ENCODE measurements at places on chromosomes 6 and 20. TPM values are rescaled to one million over a fixed set of nuclear protein-coding genes. Genes with fewer than 3 reads are reported as not detected.

- no peak for DNase-seq
Measured at GRCh38 chr20:31749223-31749622, 10.1 kb downstream of the TPX2 start.

DNA sequence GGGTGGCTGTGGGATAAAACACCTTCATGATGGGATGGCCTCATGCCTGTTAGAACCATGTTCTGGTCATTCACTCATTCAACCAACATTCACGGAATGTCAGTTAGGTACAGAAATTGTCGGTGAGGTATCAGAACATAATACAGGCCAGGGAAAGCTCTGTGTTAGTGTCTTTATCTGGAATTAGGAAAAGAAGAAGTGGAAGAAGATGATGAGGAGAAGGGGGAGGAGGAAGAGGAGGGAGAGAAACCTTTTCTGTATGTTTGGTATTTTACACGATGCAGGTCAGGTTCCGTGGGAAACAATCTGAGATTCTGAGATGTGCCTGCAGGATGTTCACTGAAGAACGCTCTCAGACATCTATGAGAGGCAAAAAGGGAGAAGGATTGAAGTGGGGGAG is 5.6 kb downstream of the ADTRP start:
- DNase-seq: no peak

DNA sequence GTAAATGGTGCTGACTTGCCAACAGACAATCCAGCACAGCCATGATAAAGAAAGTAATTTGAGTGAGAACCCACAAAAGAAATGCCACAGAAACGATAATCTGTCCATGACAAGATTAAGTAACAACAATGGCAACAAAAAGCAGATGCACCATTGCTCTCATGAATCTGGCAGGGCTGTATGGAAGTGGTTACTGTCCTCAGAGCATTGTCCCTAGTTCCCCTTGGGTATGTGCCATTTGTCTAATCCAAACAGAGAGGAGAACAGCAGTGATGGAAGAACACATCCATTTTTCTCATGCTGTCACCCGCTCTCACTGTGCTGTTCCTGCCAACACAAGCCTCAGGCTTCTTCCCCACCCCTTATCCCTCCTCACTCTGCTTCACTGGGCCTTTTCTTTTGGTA is 65.8 kb downstream of the REV3L start:
- no peak for DNase-seq

- DNase-seq: no peak
Measured at GRCh38 chr6:21118216-21118780, 475.3 kb upstream of the SOX4 start.

DNA sequence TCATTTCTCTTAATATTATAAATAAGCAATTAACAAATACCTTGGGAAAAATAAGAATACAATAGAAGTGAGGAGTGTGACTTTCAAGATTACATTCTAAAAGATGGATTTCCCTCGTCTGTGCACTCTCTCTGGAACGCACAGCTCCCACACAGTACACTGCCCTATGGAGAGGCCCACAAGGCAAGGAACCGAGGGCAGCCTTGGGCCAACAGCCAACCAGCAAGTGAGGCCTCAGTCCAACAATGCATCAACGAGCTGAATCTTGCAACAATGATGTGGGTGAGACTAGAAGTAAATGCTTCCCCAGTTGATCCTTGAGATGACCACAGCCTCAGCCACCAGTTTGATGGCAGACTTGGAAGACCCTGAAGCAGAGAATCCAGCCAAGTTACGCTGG is 34.5 kb upstream of the AVP start:
- no peak for DNase-seq

GRCh38 chr6:24883618-24884017 is 52.1 kb downstream of the RIPOR2 start:
- no peak for DNase-seq

GRCh38 chr6:53293691-53294090 is 55.1 kb downstream of the ELOVL5 start:
- no peak for DNase-seq

GRCh38 chr20:62320581-62321354 is 18.0 kb downstream of the ADRM1 start:
- DNase-seq: no peak

- DNase-seq: no peak
Measured at GRCh38 chr20:41344938-41345728, 4.5 kb downstream of the LPIN3 start.

DNA sequence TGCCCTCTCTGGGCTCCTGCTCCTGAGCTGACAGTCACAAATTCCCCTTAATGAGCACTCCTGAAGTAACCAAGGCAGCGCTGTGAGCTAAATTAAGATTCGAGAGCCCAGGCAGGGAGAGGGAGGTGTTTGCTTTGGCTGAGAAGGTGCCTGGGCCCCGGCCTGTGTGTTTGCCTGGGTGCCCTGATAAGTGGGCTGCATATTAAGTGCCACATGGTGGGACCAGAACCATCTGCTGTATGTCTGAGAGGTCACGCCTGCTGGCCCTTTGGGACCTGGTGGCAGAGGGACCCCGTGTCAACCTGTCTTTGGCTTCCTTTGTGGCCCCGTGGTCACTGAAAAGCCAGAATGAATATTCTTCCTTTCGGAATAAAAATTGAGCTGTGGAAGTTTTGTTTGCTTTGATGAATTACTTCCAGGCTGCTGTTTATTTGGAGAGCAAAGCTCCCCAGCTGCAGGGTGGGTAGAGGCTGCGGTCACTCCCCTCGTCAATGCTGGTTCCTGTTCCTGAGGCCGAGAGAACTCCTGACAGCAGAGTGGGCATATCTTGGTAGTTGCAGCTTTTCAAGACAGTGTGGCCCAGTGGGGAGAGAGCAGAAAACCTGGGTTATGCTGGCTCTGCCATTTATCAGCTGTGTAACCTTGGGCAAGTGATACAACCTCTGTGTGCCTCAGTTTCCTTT is 17.5 kb upstream of the KCNK16 start:
- DNase-seq: no peak

MAK gene
- total RNA-seq: 0.28 TPM

SYNDIG1 gene
- total RNA-seq: 22.5 TPM

NFKBIL1 gene
- 12.0 TPM for total RNA-seq

MAPK13 gene
- total RNA-seq: 7.0 TPM

GABBR1 gene
- 53.0 TPM for total RNA-seq

ESR1 gene
- 9.4 TPM for total RNA-seq

SLC26A8 gene
- total RNA-seq: 0.24 TPM

NRN1 gene
- 12.8 TPM for total RNA-seq

MLN gene
- total RNA-seq: not detected

Measured in posterior vena cava (tissue), 2 donors.